ENCODE measurements at places on chromosomes 2 and 18.
A peak's percentile ranks its signal among the peaks of the same experiment; 100 is the strongest.

GRCh38 chr18:13715330-13715729, 11.0 kb downstream of the FAM210A start:
- no peak for DNase-seq

- DNase-seq, result no peak
Observed at GRCh38 chr18:79632765-79633164, 46.8 kb upstream of the CTDP1 start.

DNA sequence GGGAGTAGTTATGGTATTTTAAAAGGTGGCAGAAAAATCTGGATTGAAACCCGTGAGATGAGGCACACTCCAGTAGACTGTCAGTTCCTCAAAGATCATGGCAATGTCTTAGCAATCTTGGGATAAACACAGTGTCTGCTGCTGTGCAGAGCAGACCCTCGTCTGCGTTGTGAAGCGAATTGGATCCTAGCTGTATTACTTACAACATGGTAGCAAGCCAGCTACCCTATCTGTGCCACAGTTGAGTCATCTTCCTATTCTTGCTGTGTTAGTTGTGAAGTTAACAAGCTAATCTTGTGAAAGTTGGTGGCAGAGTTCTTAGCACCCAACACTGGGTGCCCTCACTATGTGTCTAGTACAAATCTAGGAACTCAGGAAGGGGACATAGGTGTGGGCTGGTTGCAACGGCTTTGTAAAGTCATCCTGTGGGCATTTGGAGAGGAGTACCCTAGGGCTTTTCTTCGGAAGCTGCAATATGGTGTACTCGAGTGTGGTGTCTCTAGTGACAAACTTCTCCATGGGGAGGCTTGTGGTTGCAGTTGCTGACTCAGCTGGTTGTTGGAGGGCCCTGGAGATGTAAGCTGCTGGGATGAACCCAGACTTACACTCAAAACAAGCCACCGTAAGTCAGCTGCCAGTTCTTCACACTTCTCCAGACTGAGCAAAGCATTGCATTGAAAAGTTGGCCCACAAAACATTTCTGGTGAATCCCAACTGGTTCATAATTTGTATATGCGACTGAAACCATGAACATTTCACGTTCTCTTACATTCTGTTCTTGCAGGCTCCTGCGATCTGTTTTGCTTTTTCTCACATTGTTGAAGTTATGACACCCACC, 61.5 kb downstream of the ADCYAP1 start:
- no peak for DNase-seq

DNA sequence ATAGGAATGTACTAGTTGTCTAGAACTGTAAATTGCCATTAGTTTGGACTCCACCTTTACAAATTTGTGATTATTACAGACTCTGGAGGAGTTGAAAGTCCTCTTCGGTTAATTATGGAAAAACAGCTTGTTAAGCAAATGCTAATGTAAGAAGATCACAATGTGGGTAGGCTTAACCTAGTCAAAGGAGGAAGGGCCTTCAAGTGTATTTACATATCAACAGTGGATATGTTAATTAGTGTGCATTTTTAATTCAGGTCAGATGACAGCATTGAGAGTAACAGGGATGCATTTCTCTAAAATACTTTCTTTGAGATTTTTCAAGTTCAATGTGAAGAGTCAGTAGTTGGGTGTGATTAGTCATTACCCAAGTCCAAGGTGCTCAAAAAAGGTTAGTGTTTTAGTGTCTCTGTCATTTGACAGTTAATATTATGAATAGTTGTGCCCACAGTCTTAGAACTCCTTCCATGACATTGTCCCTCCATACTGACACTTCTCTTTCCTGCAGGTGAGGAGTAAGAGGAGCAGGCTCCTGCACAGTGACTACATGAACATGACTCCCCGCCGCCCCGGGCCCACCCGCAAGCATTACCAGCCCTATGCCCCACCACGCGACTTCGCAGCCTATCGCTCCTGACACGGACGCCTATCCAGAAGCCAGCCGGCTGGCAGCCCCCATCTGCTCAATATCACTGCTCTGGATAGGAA, 28.0 kb downstream of the CD28 start:
- no peak for DNase-seq

- DNase-seq, result no peak
Observed at GRCh38 chr2:12478151-12479064, 238.3 kb upstream of the TRIB2 start.

- DNase-seq, result no peak
Observed at GRCh38 chr2:32798829-32799228, 147.9 kb upstream of the LTBP1 start.

- DNase-seq, result no peak
Observed at GRCh38 chr2:145524836-145525235, 1004.9 kb upstream of the ZEB2 start.

DNA sequence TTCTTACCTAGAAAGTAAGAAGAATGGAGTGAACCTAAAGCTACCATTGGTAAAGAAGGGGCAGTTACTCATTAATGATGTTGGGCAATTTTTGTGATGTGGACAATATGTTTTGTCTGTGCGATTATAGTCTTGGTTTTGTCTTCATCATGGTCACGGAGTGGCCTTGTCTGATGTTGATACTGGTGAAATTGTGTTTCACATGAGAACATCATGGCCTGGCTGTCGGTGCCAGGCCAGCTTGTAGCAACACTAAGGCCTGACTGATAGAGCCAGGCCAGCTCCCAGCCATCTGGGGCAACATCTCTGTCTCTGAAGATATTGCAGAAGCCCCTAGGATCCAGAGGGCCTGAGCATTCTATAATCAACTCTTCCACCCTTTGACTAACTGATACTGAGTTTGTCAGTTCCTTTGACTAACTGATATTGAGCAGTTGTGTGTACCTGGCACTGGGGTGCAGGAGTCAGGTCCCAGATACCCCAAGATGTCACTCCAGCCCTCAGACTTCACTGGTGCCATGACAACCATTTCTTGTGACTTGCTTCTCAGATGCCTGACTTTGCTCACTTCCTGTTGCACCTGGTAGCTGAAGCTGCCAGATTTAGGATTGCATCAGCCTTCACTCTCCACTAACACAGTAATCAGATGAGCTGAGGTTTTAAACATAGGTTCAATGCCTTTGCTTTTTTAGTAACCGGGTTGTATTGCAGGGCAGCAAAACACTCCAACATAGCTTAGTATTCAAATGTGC, 62.5 kb downstream of the RPIA start:
- DNase-seq, result no peak

DNA sequence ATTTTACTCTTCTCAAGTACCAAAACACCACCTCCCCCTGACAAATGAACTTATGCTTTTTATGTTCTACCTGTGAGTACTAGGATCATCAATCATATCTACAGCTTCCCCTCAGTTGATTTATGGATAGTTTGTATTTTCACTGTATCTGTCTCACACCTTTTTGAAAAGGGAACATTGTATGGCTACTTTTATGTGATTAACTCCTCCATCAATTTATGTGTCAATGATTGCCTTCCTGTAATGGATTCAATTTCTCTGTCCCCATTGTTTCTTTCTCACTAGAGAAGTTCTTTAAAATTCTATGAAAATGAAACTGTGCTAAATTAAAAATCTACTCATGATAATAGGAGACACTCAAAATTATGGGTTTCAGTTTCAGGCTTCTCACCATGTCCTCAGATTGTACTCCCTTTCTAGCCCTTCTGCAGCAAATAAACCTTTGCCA, 935.0 kb downstream of the TRIB2 start:
- no peak for DNase-seq

- no peak for DNase-seq
Observed at GRCh38 chr2:39938035-39938835, 159.2 kb upstream of the THUMPD2 start.

GRCh38 chr2:147548451-147548850, 296.4 kb upstream of the ACVR2A start:
- DNase-seq, result no peak

GRCh38 chr2:109117780-109118179, 11.2 kb upstream of the SH3RF3 start:
- no peak for DNase-seq

GRCh38 chr2:175362331-175362730, 180.8 kb upstream of the ATP5MC3 start:
- no peak for DNase-seq

DNA sequence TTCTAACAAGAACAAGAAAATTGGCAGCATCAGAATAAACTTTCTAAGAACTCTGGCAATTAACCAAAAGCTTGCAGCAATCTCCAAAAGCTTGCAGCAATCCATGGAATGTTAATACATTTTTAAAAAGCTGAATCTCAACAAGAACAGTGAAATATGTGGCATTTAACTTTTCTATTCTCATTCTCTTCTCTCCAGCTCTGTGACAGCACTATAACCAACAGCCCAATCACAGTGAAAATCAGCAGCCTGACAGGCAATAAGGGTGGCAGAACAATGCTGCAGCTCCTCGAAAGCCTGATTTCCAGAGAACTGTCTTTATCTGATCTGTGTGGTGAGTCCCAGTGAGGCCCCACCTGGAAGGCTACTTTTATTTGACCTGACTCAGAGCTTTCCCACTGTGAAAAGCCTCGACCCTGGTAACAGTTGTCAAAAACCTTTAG, 60.0 kb downstream of the TMEM131 start:
- no peak for DNase-seq

- DNase-seq, result no peak
Observed at GRCh38 chr2:127090281-127091120, 16.5 kb downstream of the BIN1 start.

- peak; percentile 17 for DNase-seq
Observed at GRCh38 chr18:5893956-5894610, 1.2 kb downstream of the TMEM200C start.

DNA sequence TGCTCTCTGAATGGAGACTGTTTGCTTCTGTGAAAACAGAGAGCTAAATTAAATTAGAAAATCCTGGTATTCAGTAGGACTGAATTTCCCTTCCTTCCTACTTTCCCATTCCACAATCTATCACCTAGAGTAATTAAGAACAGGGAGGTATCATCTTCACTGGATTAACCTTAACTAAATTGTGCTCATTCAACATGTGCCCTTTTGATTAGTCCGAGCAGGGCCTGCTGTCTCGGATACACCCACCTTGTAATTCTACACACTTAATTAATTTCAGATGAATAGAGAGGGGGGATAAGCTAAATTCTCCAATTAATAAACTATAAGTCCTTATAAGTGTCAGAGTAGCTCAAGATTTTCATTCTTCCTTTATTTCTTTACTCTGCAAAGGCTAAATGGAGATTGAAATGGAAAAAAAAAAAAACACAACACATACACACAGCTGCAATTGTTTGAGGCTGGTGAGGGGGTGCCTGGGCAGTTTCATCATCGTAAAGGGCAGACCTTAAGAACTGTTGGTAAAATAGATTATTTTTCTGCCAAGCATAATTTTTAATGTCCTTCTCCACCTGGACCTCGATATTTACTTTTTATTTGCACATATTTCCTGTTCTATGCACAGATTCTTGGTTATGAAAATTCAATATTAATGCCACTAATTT, 157.1 kb upstream of the SIX2 start:
- no peak for DNase-seq

DNA sequence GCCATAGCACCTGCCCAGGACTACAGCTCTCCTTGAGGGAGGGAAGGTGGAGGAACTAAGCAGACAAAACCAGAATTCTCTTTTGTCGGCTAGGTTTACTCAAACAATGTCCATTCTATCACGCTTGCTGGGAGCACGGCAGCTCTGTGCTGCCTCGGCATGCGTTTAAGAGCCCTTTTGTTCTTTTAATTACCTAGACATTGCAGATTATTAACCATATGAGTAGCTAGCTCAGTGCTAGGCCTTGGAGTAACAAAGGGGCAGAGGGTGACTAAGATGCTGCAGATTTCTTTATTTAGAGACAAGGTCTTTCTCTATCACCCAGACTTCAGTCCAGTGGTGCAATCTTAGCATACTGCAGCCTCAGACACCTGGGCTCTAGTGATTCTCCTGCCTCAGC, 11.1 kb downstream of the MSGN1 start:
- DNase-seq, result no peak

- no peak for DNase-seq
Observed at GRCh38 chr2:58045580-58046334, 849 bp upstream of the VRK2 start.

- peak; percentile 74 for DNase-seq
Observed at GRCh38 chr18:31685097-31686082, 1.0 kb upstream of the B4GALT6 start.

- DNase-seq, result no peak
Observed at GRCh38 chr2:204863336-204863735, 318.1 kb downstream of the PARD3B start.

- no peak for DNase-seq
Observed at GRCh38 chr2:152497481-152498052, 162.6 kb downstream of the FMNL2 start.

DNA sequence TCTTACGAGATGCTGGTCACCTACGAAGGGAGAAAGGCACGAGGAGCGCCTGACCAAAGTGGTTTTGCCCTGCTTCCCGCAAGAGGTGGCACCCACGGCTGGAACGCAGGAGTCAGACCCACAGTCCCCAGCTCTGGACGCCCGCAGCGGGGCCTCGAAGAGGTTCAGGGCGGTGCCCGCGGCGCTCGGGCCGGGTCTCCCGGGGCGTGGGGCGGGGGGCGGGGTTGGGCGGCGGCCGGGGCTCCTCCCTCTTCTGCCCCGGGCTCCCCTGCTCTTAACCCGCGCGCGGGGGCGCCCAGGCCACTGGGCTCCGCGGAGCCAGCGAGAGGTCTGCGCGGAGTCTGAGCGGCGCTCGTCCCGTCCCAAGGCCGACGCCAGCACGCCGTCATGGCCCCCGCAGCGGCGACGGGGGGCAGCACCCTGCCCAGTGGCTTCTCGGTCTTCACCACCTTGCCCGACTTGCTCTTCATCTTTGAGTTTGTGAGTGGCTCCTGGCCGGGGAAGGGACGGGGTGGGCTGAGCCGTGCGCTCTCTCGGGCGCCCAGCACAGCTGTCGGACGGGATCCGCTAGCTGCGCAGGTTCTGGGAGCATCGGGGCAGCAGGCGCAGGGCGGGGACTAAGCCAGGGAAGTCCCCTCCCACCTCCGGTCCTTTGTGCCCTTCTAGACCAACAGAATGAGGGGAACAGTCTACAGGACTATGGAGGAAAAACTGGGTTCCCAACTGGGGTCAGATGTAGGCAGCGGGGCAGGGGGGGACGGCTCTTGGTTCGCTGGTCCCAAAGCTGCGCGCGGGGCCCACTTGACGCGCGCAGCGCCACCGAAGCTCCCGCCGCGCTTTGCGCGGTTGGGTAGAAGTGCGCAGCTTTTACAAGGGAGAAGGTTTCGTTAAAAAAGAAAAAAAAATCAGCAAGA, at the start of gene MAL:
TSS of gene MAL (plus strand) at position 303 of the 914 bp plus-strand sequence. CDS start at position 388, 85 bp downstream.
- no peak for DNase-seq
